ENCODE measurements at places on chromosomes 3 and 15. TPM values are rescaled to one million over a fixed set of nuclear protein-coding genes. Genes with fewer than 3 reads are reported as not detected.

DYNC1LI1 gene
- total RNA-seq, result 47.6 TPM

DNAH12 gene
- 0.20 TPM for total RNA-seq

FGD5 gene
- 134 TPM for total RNA-seq

OXTR gene
- 0.67 TPM for total RNA-seq

DNA sequence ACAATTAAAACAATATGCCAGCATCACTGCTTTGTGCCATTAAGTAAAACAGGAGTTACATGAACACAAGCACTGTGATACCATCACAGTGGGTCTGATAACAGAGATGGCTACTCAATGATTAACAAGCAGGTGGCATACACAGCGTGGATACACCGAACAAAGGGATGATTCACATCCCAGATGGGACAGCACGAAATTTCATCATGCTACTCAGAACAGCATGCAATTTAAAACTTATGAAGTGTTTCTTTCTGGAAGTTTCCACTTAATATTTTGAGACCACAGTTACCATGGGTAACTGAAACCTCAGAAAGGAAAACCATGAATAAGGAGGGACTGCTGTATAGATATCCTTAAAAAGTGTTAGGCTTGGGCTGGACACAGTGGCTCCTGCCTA, 44.5 kb downstream of the SLC24A1 start:
- DNase-seq, result peak; percentile 28

DNA sequence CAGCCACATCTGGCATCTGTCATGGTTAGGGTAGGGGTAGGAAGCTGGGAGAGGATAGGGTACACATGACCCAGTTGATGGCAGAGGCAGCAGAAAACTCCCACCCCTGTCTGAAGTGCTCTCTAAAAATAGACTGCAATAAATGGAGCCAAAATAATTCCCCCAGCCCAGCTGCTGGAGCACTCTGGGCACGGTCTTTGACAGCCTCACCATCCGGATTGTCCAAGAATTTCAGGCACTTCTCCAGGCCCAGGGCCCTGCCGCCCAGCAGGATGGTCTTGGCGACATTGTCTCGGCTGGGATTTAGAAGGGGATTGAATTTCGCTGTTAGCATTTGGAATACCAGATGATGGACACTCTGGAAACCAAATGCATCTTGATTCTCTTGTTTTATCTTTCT, 103.7 kb downstream of the IQSEC1 start:
- DNase-seq, result no peak

GRCh38 chr15:58444056-58444455, 12.3 kb downstream of the LIPC start:
- no peak for DNase-seq

DNA sequence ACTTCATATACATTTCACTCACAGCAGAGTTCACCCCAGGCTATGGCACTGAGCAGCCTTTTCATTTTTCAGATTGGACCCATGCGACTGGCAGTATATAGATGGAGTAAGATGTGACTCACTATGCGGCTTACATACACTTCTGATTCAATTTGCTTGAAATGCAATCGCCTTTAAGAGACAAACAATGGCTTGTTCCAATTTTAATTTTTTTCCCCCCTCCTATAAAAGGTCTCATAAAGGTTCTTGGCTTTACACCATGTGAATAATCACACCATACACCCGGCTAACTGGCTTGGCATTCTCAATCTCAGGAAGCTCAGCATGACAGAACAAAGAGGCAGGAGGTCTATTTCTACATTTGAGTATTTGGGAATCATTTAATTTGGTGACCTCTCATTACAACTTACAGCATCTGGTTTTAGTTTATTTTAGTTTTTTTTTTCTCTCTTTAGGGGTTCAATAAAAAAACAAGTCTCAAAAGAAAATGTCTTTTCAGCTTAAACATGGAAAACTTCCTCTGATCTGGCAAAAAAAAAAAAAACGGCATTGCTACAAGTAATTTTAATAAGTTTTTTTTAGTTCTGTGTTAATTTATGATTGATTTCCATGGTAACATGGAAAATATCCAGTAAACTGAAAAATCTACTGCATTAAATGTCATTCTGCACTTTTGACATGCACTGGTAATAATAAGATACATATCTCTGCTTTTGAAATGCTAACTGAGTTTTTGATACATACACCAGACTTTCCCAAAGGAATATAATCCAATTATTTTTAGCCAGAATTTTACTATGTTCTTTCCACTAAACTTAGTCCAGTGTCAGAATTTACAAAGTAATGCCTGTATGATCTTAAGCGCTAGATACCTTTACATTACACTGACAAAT, 38.8 kb downstream of the GADL1 start:
- no peak for DNase-seq

- no peak for DNase-seq
Observed at GRCh38 chr15:82184776-82185175, 77.8 kb downstream of the EFL1 start.

Measured in endothelial cell of umbilical vein (primary cell).